EH (cell line): ENCODE measurements at places on chromosomes 13 and 19.

GRCh38 chr13:99345345-99345744 lies 38.1 kb upstream of the GPR183 start:
- DNase-seq = no peak

DNA sequence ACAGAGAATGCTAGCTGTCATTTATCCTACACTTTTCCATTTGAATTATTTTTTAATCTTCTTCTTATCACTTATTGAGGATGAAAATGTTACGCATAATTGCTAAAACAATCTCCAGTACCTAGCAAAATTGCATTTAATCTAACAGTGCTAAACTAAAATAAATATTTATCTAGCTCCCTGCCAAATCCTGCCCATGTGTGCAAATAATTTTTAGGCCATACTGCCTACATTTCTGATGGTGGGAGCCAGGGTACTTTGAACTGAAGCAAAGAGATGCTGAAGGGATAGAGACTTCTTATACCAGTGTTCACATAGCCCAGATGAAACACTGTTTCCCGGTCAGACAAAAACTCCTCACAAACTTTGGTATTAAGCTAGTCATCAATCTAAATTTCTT lies 1268.7 kb upstream of the PCDH20 start:
- DNase-seq = no peak

- DNase-seq = no peak
Observed at GRCh38 chr19:44634785-44635184, 8.9 kb upstream of the PVR start.

- DNase-seq = no peak
Observed at GRCh38 chr13:39047560-39047959, 9.3 kb downstream of the NHLRC3 start.

DNA sequence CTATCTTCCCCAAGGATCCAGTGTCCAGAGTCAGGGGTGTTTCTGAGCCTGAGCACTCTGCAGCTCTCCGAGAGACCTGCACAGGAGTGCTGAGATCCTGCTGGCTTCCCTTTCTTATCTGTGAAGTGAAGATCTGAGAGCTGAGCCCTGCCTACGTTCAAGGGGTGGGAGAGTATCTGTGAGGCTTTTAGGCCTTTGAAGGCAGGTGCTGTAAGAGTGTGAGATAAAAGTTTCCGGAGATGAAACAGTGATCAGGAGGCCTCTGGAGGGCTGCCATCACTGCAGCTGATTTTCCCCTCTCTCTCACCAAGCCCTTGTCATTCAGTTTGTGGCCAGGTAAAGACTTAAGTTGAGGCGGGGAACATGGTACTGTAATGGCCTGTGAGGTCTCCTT lies 83.1 kb downstream of the AKAP11 start:
- no peak for DNase-seq

- DNase-seq = no peak
Observed at GRCh38 chr19:18878858-18879578, 16.9 kb downstream of the CERS1 start.

GRCh38 chr13:45575830-45576180 lies 39.7 kb downstream of the ERICH6B start:
- no peak for DNase-seq

- peak; percentile 24 for DNase-seq
Observed at GRCh38 chr13:27263438-27263837, 7.2 kb upstream of the RASL11A start.

DNA sequence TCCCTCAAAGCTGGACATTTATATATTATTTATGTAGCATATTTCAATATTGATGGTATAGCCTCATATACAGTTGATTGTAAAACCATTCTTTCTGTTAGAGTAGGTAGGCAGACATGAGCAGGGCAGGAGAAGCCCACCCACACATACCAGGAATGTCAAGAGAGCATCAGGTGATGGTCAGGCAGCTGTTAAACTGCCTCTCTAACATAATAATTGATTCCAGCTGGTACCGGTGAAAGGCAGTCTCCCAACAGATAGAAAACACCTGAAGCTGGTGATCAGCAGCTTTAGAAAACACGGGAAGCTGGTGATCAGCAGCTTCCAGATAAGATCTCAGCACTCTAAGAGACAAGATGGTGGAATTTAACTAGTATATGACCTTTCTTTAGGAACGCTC lies 132.9 kb downstream of the SLITRK6 start:
- DNase-seq = no peak

GRCh38 chr13:52160506-52160905 lies 1.1 kb upstream of the NEK3 start:
- no peak for DNase-seq

DNA sequence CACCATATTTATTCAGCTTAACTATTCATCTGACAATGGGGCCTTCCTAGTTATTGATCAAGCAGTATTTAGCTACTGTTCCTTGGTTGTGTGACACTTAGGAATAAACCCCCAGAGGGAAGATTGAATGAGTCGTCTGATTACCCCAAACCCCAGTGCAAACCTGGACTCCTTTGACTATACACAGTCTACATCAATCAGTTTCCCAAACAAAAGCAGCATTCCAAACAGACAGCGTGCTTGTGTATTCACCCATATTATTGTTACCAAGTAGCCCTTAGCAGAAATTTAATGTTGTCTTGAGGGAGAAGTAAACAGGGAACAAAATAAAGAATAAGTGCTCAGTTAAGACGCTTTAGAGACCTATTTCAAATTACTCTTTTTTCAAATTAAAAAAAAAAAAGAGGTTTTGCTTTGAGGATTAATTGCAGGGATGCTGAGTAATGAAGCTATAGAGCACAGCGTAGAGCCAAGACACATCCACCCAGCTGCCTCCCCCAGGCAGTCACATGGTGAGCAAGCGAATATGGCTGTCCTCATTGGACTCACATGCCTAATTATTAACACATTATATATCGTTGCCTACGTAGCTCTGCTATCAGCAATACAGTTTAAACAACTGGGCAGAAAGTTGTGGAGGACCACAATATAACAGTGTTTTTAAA lies 14.7 kb upstream of the B3GLCT start:
- no peak for DNase-seq

GRCh38 chr19:17527326-17527725 lies 15.9 kb downstream of the PGLS start:
- DNase-seq = no peak

DNA sequence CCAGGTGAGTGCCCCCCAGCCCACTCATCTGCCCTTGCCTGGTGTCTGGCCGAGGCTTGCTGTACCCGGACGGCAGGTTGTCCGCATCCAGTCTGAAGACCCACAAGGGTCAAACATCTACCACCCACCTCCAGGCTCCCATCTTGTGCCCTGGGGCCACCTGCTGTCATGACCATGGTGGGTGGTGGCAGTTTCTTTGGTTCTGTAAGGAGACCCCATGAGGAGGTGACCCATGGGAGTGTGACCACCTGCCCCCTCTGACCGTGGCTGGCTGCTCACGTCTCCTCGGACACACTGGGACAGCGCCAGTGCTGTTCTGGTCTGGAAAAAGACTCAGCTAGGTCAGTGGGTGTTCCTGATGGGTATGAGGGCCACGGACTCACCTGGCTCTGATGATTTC lies 93.9 kb downstream of the TEX29 start:
- no peak for DNase-seq

DNA sequence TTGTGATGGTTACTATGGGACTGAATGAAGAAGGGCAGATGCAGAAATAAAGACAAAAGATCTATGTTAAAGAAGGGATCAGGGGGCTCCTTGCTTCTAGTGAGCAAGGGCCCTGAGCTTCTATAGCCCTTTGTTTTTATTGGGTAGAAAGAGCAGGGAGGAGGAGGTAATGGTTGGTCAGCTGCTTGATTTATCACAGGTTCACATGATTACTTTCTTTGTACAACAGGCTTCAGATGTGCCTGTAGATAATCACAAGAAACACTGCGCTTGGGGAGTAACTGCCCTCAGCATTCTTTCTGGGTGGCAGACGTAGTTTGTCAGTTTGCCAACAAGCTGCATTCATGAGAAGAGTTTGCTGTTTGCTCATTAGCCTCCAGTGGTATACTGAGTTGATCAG lies 4.8 kb upstream of the ZNF439 start:
- DNase-seq = peak; percentile 22

GRCh38 chr19:33385956-33386355 lies 12.4 kb downstream of the CEBPG start:
- no peak for DNase-seq

DNA sequence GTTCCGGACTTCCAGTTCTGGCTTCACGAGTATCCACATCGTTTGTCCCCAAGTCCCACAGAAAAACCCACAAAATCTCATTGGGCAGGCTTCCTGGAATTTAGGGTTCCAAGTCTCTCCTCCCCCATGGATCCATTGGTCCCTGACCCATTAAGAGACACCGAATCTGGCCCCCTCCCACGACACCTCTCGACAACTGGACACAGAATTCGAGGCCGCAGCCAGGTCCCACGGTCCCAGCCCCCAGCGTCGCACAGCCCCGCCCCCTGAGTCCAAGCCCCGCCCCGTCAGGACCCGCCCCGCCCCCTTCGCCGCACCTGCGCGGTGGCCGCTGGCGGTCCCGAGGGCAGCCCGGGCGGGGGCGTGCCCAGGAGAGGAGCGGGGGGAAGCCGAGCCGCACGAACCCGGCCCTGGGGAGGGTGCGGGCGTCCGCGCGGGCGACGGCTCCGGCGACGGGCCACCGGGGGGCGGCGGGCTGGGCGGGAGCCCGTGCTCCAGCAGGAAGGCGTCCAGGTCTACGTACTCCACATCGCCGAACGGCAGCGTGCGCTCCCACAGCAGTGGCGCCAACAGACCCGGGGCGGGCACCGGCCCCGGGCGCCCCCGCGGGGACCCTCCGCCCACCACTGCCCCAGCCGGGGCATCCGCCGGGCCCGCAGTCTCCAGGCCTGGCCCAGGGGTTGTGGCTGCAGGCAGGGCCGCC lies 1.8 kb downstream of the DBP start:
- DNase-seq = peak; percentile 53

DNA sequence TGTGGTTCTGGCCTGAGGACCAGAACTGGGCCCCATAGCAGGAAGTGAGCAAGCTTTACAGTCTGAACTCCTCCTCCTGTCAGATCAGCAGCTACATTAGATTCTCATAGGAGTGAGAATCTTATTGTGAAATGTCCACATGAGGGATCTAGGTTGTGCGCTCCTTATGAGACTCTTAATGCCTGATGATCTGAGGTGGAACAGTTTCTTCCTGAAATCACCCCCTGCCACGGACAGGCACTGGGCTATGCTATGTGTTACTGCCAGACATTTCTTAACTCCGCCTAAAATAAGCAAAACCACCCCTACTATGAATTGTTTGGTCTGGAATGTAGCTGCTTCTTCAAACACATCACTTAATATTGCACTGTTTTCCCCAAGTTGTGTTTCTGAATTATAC lies 4.6 kb downstream of the FBXL3 start:
- DNase-seq = peak; percentile 50

- DNase-seq = no peak
Observed at GRCh38 chr13:97542102-97542685, 108.2 kb downstream of the RAP2A start.
